NCI-H1694 (cell line): ENCODE measurements at places on chromosomes 7 and 10.
A peak's percentile ranks its signal among the peaks of the same experiment; 100 is the strongest.

- DNase-seq = no peak
Observed at GRCh38 chr10:80164596-80164995, 32.1 kb downstream of the PLAC9 start.

GRCh38 chr10:123570051-123570897 is 95.9 kb upstream of the GPR26 start:
- no peak for DNase-seq

DNA sequence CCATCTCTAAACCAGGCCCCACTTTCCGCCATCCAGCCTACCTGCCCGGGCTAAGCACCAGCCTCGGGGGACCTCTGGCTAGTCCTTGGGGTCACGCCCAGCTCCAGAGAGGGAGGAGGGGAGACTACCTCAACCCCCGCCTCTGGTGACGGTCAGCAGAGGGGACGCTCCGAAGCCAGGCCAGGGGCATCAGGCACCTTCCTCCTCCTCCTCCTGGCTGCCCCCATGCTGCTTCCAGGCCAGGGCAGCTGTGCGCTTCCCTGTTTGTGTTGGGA is 4.0 kb upstream of the SMARCD3 start:
- DNase-seq = no peak

DNA sequence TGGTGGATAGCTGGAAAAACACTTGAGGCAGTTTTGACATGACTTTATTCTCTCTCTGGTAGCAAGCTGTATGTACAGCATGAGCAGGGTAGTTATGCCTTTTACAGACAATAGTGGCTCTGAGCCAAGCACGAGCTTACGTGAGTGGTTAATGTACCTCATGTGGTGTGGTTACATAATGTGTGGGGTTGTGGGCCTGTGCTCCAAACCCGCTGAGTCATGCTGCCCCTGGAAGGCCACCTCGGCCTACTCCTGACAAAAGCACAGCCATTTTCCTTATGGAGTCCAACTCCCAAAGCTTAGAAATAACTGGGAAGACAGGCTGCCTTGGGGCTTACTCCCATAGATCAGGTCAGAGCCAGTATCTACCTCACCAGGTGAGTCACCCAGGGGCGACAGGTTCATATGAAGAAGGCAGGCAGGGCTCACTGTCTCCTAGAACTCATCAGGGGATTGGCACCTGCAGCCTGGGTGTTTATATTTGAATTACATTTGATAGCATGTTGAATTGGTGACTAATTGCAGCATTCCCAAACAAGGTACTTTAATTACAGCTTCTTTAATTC is 404.5 kb downstream of the ADRA2A start:
- no peak for DNase-seq

DNA sequence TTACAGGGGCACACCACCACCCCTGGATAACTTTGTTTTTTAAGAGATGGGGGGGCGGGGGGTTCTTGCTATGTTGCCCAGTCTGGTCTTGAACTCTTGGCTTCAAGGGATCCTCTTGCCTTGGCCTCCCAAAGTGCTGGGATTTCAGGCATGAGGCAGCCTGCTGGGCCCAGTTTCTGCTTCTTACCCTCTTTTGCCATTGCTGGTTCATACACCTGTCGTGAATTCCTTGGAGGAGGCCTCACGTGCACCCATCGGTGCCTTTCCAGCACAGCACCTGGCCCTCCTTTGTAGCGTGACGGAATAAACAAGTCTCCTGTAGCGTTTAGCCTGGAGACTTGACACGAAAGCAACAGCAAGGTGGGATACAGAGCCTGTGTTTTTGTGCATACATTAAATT is 75.5 kb downstream of the CARD11 start:
- DNase-seq = no peak

- peak; percentile 67 for DNase-seq
Observed at GRCh38 chr7:149771720-149772240, 1.6 kb downstream of the ZNF467 start.

- DNase-seq = peak; percentile 82
Observed at GRCh38 chr7:133854739-133855138, 272.4 kb upstream of the LRGUK start.

GRCh38 chr7:97226541-97226940 is 109.0 kb downstream of the SDHAF3 start:
- no peak for DNase-seq

DNA sequence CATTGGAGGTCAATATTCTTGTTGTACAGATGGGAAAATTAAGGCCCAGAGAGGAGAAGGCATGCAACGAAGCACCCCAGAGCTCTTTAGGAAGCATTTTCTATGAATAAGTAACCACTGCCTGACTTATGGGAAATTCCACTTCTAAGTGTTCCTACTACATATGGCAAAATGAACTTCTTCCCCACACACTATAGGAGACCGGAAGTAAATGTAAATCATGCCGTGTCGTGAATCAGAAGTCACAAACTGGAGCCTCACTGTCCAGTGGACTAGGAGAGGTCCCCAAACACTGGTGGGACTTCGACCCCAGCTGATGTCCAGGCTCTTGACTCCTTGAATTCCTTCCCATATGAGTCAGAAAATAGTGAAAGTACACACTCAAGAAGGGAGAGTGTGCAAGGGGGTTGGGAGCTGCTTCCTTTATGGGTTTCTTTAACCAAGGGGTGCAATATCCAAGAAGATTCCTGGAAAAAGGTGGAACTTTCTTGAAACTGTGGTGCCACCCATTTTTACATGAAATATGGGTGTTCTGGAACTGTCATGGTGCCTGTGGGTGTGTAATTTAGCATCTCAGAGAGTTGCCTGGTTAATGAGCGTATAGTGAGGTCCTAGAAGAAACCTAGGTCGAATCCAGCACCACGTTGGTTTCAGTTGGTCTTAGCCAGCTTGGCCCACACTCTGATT is 6.7 kb downstream of the RASSF4 start:
- no peak for DNase-seq

DNA sequence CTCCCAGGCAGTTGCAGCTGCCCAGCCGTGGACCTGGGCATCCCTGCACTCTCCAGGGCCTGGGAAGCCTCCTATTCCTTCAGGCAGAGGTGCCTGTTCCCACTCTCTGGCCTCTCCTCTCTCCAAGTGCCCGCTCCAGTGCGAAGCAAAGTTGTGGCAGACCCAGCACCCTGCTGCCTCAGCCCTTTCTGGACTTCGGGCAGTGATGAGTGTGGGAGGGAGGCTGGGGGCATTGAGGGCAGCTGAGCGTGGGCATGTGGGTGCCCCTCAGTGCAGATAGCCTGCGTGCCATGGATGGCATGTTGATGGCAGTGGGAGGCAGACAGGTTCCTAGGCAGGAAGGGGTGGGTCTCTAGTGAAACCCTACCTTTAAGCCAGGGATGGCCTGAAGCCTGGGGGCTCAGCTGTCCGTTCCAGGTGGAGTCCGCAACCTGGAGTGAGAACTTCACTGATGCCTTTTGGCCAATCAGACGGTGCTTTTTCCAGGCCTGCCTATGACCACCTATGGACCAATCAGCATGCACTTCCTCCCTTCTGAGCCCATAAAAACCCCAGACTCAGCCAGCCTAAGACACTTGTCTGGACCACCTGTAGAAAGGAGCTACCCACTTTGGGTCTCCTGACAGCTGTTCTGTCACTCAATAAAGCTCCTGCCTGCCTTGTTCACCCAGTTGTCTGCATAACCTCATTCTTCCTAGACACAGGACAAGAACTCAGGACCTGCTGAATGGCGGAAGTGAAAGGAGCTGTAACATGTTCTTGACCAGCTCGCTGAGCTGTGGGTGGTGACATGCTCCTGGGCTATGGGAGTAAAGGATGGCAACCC is 26.1 kb downstream of the SVIL start:
- no peak for DNase-seq

DNA sequence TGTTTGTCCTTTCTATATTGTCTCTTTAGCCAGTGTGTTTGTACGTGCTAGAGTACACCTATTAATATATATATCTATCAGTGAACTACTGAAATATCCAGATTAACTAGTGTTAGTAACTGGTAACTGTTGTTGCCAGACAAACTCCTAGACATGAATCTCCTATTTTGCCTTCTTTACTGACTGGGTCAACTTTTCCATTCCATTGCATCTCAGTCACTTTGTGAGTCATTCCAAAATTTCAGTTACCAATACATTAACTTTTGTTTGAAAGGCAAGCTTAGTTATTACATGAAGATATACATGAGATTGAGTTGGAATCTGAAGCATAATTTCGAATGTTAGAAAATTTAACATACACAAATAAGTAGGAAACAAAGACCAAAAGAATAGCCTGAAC is 51.4 kb downstream of the BTAF1 start:
- no peak for DNase-seq

- no peak for DNase-seq
Observed at GRCh38 chr10:113133497-113134115, 183.6 kb downstream of the TCF7L2 start.

DNA sequence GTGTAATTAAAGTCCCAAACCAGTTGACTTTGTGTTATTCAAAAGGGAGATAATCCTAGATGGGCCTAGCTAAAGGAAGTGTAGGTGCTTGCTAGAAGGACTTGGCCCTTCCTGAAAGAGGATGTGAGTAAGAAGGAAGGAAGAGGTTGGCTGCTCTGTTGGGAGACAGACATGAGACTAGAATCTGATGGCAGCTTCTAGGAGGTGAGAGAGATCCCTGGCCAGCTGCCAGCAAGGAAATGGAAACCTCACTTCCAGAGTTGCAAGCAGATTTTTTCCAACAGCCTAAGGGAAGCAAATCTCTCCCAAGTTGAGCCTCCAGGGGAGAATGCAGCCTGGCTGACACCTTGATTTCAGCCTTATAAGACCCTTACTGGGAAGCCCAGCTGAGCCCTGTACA is 368.4 kb upstream of the ZMIZ1 start:
- no peak for DNase-seq

DNA sequence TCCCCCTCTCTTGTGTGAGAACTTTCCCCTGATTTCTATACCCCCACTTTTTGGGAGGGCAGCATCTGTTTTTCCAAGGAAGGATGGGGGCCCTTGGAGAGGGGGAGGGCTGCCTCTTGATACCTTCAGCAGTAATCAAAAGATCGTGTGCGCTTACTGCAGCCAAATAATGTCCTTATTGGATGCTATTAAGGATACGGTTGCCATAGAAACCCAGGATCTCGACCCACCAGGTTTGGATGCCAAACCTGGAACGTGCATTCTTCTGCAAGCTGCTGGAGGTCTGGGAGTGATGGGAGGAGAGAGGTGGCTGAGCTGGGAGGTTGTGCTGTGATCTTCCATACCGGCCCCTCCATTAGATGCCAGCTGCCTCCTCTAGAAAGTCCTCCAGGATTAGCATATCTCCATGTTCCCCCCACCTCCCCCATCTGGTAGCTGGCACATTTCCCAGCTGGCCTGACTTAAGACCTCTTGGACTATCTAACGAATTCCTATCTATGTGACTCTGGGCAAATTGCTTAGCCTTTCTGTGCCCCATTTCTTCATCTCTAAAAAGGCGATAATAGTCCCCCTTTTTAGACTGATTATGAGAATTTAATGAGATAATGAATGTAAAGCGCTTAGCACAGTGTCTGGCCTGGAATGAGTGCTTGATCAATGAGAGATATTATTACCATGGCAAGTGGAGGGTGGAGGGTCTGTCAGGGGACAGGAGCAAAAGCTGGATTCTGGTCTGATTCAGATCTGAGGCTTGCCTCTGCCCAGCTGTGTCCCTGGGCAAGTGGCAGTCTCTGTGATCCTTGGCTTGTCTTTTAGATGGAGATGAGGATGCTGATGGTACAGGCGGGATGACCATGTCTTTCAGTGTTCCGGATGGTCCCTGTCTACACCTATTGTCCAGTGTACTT is 78.5 kb upstream of the PCBD1 start:
- no peak for DNase-seq

- no peak for DNase-seq
Observed at GRCh38 chr7:131723926-131724325, 167.5 kb upstream of the PODXL start.

DNA sequence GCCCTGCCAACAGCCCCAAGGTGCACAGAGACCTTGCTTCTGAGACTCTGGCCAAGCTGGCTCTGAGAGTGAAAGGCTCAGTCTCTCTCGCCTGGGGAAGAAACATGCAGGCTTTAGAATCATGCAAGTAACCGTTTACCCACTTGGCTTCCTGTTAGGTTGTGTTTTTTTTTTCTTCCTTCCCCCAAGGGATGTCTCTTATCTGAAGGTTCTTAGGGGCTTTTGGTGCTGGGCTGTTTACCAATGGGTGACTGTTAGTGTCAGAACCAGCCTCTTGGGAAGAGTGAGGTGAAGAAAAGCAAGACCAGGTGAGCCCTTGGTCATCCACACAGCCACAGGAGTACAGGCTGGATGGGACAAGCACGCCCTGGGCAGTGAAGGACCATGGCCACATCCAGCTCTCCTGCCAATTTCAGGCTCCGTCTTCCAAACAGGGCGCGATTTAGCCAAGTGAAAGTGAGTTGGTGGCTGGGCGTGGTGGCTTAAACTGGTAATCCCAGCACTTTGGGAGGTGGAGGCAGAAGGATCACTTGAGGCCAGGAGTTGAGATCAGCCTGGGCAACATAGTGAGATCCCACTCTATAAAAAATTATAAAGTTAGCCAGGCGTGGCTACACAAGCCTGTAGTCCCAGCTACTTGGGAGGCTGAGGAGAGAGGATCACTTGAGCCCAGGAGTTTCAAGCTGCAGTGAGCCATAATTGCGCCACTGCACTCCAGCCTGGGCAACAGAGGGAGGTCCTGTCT is 76.3 kb upstream of the CUX1 start:
- DNase-seq = no peak

- no peak for DNase-seq
Observed at GRCh38 chr7:101411508-101411874, 48.8 kb downstream of the COL26A1 start.

- no peak for DNase-seq
Observed at GRCh38 chr10:70523057-70523456, 44.5 kb downstream of the PALD1 start.

GRCh38 chr7:117873310-117874190 is at the start of gene CTTNBP2:
TSS of gene CTTNBP2 (minus strand) at chr7:117873441. CDS start at chr7:117873415, 26 bp downstream.
- no peak for DNase-seq

DNA sequence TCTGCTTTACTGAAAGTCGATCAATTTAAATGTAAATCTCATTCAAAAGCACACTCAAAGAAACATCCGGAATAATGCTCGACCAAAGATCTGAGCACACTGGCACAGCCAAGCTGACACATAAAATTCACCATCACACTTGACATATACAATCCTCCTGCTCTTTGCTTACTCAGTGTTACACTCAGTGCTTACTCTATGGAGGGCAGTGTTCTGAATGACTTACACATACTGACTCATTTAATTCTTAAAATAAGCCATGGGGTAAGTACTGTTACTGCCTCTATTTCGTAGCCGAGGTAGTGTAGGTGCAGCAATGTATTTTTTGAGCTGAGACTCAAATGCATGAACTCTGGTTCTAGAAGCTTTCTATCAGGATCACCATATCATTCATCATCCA is 421.5 kb upstream of the LRRN3 start:
- DNase-seq = no peak
